Lung (tissue), 17 donors: ENCODE measurements at places on chromosomes 6 and 20. TPM values are rescaled to one million over a fixed set of nuclear protein-coding genes. Genes with fewer than 3 reads are reported as not detected.

- no peaks in the 10 kb centered on the region for H3K36me3 ChIP-seq
- no peak overlapping the region for H3K27ac ChIP-seq
- no peak overlapping the region for H3K4me3 ChIP-seq
- no peaks in the 10 kb centered on the region for H3K27me3 ChIP-seq
- no peaks in the 10 kb centered on the region for H3K4me1 ChIP-seq
Measured at GRCh38 chr6:95294043-95294442, 283.3 kb upstream of the MANEA start.

DNA sequence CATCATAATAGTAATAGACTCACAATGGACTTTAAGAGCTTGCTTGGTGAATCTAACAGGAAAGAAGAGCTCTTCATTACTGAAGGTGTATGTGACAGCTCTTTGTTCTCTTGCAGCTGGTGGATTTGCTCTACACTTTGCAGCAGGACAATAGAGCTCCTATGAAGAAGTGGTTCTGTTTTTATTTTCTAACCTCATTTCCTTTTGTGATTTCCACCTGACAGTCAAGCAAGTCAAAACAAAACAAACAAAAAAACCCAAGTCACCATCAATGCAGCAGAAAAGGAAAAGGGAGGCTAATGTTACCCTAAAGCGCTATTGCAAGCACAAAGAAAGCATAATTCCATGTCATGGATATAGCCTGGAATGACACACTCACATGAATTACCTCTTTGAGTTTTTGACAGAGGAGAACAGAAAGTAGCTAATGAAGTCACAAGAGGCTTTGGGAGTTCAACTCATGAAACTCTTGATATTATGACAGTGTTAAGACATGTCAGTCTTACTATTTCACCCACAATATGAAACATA lies 1188.1 kb downstream of the EPHA7 start:
- H3K27ac ChIP-seq = no peak overlapping the region
- H3K4me1 ChIP-seq = no peaks in the 10 kb centered on the region
- no peak overlapping the region for H3K4me3 ChIP-seq
- no peak for DNase-seq
- no peaks in the 10 kb centered on the region for H3K36me3 ChIP-seq
- no peaks in the 10 kb centered on the region for H3K27me3 ChIP-seq

- DNase-seq = peak; percentile 51
- H3K4me1 ChIP-seq = peaks cover 14% of the 10 kb centered on the region
- peak overlapping the region; percentile 66 for H3K4me3 ChIP-seq
- H3K27me3 ChIP-seq = no peaks in the 10 kb centered on the region
- no peaks in the 10 kb centered on the region for H3K36me3 ChIP-seq
- H3K27ac ChIP-seq = peak overlapping the region; percentile 87
Measured at GRCh38 chr6:52576054-52576391, 837 bp downstream of the TRAM2 start.

TMEM217 gene
- total RNA-seq = 0.40 TPM

DNA sequence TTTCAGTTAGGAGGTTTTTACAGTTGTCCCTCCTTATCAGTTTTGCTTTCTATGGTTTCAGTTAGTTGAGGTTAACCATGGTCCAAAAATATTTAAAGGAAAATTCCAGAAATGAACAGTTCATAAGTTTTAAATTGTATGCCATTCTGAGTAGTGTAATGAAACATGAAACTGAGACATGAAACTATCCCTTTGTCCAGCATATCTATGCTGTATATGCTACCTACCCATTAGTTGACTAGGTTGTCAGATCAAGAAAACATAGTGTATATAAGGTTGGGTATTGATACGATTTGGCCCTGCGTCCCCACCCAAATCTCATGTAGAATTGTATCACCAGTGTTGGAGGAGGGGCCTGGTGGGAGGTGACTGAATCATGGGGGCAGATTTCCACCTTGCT lies 39.1 kb downstream of the VGLL2 start:
- no peak for DNase-seq
- H3K27me3 ChIP-seq = no peaks in the 10 kb centered on the region
- no peaks in the 10 kb centered on the region for H3K4me1 ChIP-seq
- H3K27ac ChIP-seq = no peak overlapping the region
- H3K4me3 ChIP-seq = no peak overlapping the region
- no peaks in the 10 kb centered on the region for H3K36me3 ChIP-seq

- H3K4me1 ChIP-seq = no peaks in the 10 kb centered on the region
- no peak overlapping the region for H3K4me3 ChIP-seq
- no peak overlapping the region for H3K27ac ChIP-seq
- no peak for DNase-seq
- H3K36me3 ChIP-seq = no peaks in the 10 kb centered on the region
Measured at GRCh38 chr6:106894978-106895702, 79.4 kb downstream of the CD24 start.

DNA sequence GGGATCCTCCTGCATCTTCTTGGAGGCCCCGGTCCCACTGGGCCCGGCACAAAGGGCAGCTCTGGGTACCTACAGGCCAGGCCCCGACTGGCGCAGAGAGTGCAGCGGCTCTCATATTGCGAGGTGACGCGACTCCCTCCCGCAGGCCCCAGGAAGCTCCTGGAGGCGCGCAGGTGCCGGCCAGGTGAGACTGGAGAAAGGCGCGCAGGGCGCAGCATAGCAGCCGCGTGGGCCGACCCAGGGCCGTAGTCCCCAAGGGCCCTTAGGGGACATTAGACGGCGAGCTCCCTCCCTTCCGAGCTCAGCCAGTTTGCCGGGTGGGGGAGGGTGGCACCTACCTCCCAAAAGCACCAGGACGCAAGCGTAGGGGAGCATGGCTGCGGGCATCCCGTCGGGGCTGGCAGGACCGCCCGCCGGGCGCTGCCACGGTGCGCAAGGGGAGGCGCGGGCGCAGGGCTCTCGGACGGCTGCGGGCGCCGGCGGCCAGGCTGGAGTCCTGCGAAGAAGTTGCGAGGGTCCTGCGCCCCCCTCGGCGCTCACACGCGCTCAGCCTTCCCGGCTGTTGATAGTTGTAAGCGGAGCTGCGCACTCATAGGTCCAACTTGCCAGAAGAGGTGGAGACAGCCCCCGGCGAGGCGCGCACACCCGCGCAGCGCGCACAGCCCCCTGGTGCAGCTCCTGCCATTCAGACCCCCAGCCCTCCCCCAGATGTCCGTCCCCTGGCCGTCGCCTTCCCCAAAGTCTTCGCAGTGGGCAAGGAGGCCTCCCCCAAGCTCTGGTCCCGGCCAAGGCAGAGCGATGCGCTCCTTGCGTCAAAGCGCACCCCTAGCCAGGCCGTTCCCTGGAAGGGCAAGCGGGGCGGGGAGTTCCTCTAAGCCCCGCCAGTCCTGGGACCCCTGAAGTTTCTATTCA lies 622 bp downstream of the APCDD1L start:
- DNase-seq = no peak
- H3K4me1 ChIP-seq = peaks cover 4% of the 10 kb centered on the region
- no peak overlapping the region for H3K27ac ChIP-seq
- no peak overlapping the region for H3K4me3 ChIP-seq
- no peaks in the 10 kb centered on the region for H3K36me3 ChIP-seq

GRCh38 chr20:48750941-48751635 lies 76.7 kb downstream of the PREX1 start:
- no peak for DNase-seq
- H3K27ac ChIP-seq = peak overlapping the region; percentile 87
- peaks cover 3% of the 10 kb centered on the region for H3K27me3 ChIP-seq

DNA sequence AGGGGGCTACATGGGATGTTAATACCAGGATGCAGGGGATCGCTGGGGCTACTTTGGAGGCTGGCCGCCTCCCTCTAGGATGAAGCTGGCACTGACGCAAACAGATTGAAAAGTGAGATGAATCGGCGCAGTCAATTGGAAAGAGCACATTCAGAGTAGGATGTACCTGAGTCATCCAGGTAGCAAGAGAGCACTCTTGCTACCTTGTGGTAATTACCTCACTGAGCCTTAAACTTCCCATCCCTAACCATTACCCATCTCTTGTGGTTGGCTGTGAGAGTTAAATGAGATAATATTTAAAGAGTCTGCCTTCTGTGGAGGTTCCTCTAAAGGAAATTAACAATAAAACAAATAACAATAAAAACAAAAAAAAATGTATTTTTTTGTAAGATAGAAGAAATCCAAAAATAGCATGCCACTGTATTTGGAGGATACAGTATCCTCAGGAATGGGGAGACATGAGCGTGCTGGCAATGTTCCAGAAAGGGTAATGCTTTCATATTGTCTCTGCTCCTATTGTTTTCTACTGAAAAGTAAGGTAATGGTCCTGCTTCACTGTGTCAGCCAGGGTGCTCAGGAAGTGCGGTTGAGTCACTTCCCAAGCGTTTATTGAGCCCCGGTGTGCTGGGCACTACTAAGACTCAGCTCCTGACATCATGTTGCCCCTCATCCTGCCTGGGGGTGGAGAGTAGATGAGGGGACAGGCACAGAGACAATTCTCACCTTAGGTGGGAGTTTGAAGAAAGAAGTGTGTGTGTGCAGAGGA lies 301.1 kb downstream of the EYA4 start:
- no peaks in the 10 kb centered on the region for H3K4me1 ChIP-seq
- H3K36me3 ChIP-seq = no peaks in the 10 kb centered on the region
- no peak overlapping the region for H3K27ac ChIP-seq
- H3K27me3 ChIP-seq = no peaks in the 10 kb centered on the region
- DNase-seq = no peak

DNA sequence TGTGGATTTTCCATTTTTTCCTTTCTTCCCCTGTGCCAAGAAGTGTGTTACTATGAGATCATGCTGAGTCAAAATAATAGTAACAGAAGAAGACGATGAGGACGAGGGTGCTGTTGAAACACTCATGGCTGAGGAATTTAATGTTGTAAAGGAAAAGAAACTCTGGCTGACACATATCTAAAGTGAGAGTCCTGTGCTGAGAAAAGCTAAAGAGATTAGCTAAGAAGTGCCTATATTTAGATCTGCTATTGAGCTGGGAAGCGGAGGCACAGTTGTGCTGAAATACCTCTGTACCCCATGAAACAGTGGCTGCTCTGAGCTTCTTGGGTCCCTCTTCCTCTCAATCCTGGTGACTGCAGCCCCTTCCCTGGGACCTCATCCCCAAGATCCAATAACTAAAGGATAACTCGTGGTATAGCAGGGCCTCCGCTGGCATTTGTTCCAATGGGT lies 1.1 kb upstream of the SYTL3 start:
- H3K27me3 ChIP-seq = no peaks in the 10 kb centered on the region
- H3K4me3 ChIP-seq = no peak overlapping the region
- DNase-seq = no peak
- H3K27ac ChIP-seq = peak overlapping the region; percentile 88
- H3K36me3 ChIP-seq = no peaks in the 10 kb centered on the region

KCNB1 gene
- 1.0 TPM for total RNA-seq

COX4I2 gene
- total RNA-seq = 14.4 TPM

COL9A3 gene
- total RNA-seq = 26.1 TPM

GRCh38 chr6:81700414-81700813 lies 52.1 kb downstream of the TENT5A start:
- no peaks in the 10 kb centered on the region for H3K36me3 ChIP-seq
- H3K27me3 ChIP-seq = no peaks in the 10 kb centered on the region
- no peak overlapping the region for H3K27ac ChIP-seq

MEA1 gene
- 47.2 TPM for total RNA-seq

TMEM244 gene
- total RNA-seq = not detected

GRCh38 chr20:2820084-2820895 lies 4.1 kb downstream of the TMEM239 start:
- H3K27me3 ChIP-seq = peaks cover 18% of the 10 kb centered on the region
- H3K4me3 ChIP-seq = no peak overlapping the region
- DNase-seq = peak; percentile 56
- no peak overlapping the region for H3K27ac ChIP-seq
- no peaks in the 10 kb centered on the region for H3K36me3 ChIP-seq

AURKA gene
- total RNA-seq = 3.6 TPM

DNA sequence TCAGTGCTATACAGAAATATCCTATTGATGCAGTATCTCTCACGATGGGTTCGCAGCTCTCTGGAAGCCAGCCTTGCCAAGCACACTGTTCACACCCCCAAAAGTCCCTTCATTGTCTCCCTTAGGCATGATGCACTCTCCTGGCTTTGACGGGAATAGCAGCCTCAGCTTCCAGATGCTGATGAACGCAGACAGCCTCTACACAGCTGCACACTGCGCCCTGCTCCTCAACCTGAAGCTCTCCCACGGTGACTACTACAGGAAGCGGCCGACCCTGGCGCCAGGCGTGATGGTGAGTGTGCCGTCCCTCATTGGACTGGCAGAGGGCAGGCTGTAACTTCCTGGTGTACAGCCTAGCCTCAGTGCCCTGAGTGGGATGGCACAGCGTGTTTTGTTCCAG lies 60.0 kb upstream of the PBOV1 start:
- no peak overlapping the region for H3K4me3 ChIP-seq
- H3K4me1 ChIP-seq = no peaks in the 10 kb centered on the region
- no peaks in the 10 kb centered on the region for H3K36me3 ChIP-seq
- H3K27me3 ChIP-seq = no peaks in the 10 kb centered on the region
- no peak overlapping the region for H3K27ac ChIP-seq

IPCEF1 gene
- total RNA-seq = 5.6 TPM

DNA sequence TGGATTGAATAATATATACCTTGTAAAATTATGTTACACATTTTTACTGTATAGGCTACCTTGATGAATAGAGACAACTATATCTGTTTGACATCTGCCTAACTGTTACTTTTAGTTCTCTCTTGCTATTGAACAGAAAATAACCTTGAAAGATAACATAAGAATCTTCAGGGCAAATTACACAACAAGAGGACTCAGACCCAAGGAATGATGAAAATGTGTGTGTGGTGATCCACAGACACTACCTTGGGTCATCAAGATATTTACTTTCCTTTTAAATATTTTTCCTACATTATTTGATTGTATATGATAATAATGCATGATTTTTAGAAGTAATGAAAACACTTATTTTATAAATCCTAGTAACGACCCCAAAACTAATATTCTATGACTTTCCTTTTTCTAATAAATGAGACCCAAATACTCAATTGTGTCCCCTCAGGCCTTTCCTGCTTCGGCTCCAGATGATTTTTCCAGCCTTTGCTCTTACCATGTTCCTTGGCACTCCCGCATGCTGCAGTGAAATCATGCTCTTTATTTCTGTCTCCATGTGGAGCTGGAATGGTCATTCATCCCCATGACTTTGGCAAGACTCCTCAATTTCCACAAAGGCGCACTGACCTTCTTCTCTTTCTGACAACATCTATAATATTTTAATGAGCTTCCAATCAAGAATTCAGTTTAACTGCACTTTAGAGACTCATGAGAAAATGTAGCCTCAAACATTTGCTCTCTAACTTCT lies 187.6 kb downstream of the EPM2A start:
- H3K27ac ChIP-seq = no peak overlapping the region
- H3K4me1 ChIP-seq = no peaks in the 10 kb centered on the region
- no peaks in the 10 kb centered on the region for H3K27me3 ChIP-seq
- no peak for DNase-seq

DNA sequence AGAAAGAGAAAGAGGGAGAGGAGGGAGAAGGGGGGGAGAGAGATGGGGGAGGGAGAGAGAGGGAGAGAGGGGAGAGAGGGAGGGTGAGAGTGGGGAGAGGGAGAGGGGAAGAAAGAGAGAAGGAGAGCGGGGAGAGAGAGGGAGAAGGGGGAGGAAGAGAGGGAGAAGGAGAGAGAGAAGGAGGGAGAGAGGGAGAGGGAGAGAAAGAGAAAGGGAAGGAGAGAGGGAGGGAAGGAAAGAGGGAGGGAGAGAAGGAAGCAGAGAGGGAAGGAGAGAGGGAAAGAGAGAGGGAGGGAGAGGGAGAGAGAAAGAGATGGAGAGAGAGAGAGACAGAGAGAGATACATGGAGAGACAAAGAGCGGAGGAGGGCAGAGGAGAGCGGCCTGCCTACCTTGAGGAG lies 23.8 kb downstream of the GATA5 start:
- no peak overlapping the region for H3K27ac ChIP-seq
- H3K27me3 ChIP-seq = no peaks in the 10 kb centered on the region
- no peak overlapping the region for H3K4me3 ChIP-seq
